T-cell (primary cell): ENCODE measurements at places on chromosomes 4 and X. TPM values are rescaled to one million over a fixed set of nuclear protein-coding genes. Genes with fewer than 3 reads are reported as not detected.

DNA sequence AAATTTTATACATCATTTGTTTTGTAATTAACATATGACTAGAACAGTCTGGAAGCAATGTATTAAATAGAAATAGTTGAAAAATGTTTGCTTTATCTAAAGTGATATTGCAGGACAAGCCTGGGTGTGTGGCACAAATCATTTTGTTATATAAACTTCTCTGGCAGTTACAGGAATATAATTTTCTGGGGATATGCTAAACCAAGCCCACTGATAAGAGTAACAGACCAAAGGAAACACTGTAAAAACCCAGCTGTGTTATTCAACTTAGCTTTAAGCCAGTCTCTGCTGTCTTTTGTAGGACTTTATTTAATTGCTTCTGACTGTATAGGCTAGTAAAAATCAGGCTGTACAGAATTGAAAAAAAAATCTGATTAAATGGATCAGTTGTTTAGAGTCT is 156.2 kb downstream of the NR3C2 start:
- no peaks in the 10 kb centered on the region for H3K27me3 ChIP-seq
- H3K36me3 ChIP-seq: no peaks in the 10 kb centered on the region

DNA sequence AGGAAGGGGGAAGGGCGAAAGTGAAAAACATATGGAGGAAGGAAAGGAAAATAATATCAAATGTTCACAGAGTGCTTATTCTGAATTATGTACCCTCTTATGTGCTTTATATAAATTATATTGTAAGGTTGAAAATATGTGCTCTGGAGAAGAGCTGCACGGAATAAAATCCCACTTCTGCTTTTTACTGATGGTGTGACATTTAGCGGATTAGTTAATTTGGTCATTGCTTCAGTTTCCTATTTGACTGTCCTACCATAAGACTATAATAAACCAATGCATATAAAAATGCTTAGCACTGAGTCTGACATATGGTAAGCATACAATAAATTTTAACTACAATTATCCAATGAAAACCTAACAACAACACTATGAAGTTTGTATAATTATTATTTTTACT is 86.2 kb downstream of the NPFFR2 start:
- no peak overlapping the region for H3K4me3 ChIP-seq
- no peak overlapping the region for H3K27ac ChIP-seq
- no peaks in the 10 kb centered on the region for H3K36me3 ChIP-seq
- no peaks in the 10 kb centered on the region for H3K4me1 ChIP-seq

DNA sequence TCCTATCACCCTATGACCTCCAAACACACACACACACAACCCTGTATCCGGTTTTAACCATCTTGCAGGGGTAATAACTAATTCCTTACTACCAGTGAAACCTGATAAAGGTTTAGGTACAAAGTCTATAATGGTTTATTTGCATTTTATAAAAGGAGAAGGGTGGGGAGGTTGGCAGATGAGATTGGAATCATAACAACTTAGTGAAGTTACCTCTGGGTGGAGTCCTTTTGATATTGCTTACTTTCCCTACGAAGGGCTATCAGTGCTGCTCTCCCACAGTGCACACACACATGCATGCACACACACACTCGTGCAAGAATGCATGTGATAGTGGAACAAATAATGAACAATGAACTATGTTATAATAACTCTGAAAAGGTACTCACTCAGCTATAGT is 56.1 kb downstream of the CCSER1 start:
- H3K4me1 ChIP-seq: no peaks in the 10 kb centered on the region
- no peak overlapping the region for H3K4me3 ChIP-seq

- peaks cover 13% of the 10 kb centered on the region for H3K27me3 ChIP-seq
- no peaks in the 10 kb centered on the region for H3K36me3 ChIP-seq
- H3K27ac ChIP-seq: no peak overlapping the region
Observed at GRCh38 chr4:107036584-107037198, 578 bp upstream of the DKK2 start.

DNA sequence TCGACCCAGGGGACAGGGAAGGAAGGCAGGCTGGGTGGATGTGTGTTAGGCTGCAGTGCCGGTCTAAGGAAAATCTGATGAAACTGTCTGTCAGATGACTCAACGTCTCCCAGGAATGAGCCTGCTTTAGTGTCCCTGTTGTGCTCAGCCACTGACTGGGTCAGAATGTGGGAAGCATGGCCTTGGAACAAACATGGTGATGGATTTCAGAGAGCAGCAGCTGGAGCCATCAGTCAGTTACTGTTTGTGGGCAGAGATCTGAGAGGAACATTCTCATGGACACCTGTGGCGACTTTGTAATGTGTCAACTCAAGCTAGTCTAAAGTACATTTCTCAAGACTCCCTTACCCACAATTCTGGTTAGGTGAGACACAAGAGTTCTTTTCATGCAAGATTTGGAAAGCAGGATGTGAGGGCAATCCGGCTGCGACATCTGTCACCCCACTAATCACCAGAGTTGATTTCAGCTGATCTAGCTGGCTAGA is 63.2 kb downstream of the ANAPC10 start:
- no peaks in the 10 kb centered on the region for H3K27me3 ChIP-seq
- H3K36me3 ChIP-seq: no peaks in the 10 kb centered on the region
- no peak overlapping the region for H3K27ac ChIP-seq
- H3K4me1 ChIP-seq: no peaks in the 10 kb centered on the region

DNA sequence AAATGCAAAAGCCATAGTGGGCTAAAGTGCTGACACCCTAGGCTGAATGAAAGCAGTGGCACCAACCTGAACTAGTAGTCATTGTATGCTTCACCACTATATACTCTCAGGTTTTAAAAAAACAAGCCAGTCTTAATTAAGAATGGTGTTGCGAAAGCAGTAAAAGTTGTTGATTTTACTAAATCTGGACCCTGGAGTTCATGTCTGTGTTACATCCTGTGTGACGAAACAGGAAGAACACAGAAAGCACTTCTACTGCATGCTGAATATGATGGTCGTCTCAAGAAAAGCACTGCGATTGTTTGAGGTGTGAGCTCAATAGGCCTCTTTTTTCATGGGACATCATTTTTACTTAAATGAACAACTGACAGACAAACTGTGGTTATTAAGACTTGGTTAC is 24.2 kb upstream of the GDPD2 start:
- no peaks in the 10 kb centered on the region for H3K27me3 ChIP-seq
- DNase-seq: peak; percentile 9
- no peak overlapping the region for H3K4me3 ChIP-seq
- H3K4me1 ChIP-seq: peaks cover 7% of the 10 kb centered on the region

DNA sequence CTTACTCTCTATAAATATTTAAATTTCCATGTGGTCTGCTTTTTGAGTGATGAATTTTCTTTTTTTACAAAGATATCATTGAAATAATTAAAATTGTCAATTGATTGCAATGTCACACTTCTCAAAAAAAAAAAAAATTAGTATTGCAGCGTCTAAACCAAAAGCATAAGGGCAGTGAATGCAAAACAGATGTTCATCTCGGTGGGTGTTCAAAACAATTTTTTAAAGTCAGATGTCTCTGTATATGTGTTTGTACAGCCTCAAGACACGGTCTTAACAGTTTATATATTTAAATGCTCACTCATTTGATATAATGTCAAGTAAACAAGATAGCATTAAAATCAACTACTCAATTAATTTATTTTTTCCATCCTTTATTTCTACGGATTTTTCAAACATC is 52.3 kb downstream of the PALLD start:
- H3K36me3 ChIP-seq: no peaks in the 10 kb centered on the region
- H3K27ac ChIP-seq: no peak overlapping the region
- H3K27me3 ChIP-seq: no peaks in the 10 kb centered on the region
- H3K4me1 ChIP-seq: no peaks in the 10 kb centered on the region
- DNase-seq: no peak

DNA sequence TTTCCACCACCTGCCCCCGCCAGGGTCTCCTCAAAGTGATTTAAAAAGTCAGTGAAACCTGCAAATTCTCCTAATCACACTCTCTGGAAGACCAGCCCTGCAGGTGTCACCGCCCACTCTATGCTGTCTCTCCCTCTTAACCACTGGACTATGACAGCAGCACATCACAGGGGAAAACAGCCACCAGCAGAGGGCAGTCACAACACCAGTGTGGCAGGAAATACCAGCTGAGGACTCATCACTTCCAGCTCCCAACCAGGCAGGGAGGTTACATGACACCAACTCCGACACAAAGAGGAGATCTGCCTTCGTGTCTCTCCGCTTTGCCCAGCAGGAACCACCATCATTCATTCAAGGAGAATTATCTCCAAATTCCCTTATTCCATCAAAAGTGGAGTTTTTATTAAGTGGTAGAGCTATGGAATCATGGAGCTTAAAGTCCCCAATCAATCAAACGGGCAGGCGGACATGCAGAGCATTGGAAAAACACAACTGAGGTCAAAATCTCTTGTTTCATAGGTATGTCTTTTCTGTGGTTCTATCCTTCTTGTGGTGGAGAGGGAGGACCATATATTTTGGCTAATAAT is 91.3 kb downstream of the NSUN7 start:
- H3K27me3 ChIP-seq: no peaks in the 10 kb centered on the region
- H3K36me3 ChIP-seq: no peaks in the 10 kb centered on the region
- DNase-seq: peak; percentile 45
- no peak overlapping the region for H3K4me3 ChIP-seq
- no peak overlapping the region for H3K27ac ChIP-seq
- no peaks in the 10 kb centered on the region for H3K4me1 ChIP-seq

DNA sequence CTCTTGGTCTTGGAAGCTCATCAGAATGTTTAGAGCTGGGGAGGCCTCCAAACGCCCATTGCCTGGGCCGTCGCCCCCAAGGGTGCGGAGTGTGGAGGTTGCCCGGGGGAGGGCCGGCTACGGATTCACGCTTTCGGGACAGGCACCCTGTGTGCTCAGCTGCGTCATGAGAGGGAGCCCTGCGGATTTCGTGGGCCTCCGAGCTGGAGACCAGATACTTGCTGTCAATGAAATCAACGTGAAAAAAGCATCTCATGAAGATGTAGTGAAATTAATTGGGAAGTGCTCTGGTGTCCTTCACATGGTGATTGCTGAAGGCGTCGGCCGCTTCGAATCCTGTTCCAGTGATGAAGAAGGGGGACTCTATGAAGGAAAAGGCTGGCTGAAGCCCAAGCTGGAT is 23.3 kb downstream of the RGS12 start:
- H3K27ac ChIP-seq: no peak overlapping the region
- no peaks in the 10 kb centered on the region for H3K27me3 ChIP-seq
- H3K4me3 ChIP-seq: no peak overlapping the region
- no peak for DNase-seq
- H3K36me3 ChIP-seq: peaks cover 6% of the 10 kb centered on the region

DNA sequence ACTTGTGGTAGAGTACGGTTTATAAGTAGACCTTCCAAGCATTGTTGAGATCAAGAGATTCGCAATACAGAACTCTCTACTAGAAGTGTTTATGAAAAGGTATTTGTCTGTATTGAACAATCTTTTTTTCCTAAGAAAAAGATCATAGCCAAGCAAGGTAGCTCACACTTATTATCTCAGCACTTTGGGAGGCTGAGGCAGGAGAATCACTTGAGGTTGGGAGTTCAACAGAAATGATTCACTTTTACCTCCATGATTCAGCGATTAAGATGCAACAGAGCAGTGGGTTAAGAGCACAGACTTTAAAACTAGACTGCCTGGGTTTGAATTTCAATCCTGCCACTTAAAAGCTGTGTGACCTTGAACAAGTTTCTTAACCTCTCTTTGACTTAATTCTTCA is 74.3 kb downstream of the TMEM156 start:
- H3K27ac ChIP-seq: no peak overlapping the region
- DNase-seq: no peak
- H3K27me3 ChIP-seq: no peaks in the 10 kb centered on the region

DNA sequence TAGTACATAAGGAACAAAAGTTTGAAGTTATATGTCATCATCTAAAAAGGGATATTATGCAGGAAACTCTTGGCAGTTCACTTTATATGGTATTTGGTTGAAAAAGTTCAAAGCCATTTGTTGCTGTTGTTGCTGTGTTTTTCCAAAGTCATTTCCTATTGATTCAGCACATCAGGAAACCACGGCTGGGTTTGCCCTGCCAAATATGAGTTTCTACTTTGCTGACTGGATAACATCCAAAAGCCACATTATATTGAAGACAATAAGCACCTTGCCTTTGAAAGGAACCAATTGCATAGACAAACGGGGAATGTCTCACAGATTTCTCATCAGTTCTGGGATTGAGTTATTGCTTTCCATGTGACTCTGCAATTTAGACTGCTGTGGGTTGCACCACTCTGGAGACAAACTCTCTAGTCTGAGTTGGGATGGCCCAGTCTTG is 206.1 kb downstream of the SLC39A8 start:
- H3K27ac ChIP-seq: no peak overlapping the region
- no peaks in the 10 kb centered on the region for H3K27me3 ChIP-seq

- H3K36me3 ChIP-seq: no peaks in the 10 kb centered on the region
- no peak for DNase-seq
- H3K4me1 ChIP-seq: no peaks in the 10 kb centered on the region
- H3K27me3 ChIP-seq: no peaks in the 10 kb centered on the region
- no peak overlapping the region for H3K4me3 ChIP-seq
Observed at GRCh38 chrX:7263330-7263729, 115.4 kb upstream of the PUDP start.

DNA sequence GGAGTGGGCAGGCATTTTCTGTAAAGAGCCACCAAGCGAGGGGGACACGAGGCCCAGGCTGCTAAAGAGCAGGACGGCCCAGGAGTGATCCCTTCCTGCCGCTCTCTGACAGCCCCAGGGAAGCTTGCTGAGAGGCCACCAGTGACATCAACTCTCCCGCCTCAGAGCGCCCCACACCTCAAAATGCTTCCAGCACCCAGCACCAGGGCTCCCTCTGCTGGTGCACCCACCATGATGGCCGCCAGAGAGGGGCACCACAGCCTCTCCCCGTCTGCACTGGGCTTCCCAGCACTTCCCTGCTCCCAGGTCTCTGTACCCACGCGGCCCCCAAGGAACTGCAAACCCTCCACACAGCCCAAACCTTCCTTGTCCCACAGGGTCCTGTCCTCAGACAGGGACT is 40.4 kb downstream of the GAK start:
- H3K4me1 ChIP-seq: no peaks in the 10 kb centered on the region
- H3K27me3 ChIP-seq: no peaks in the 10 kb centered on the region
- DNase-seq: no peak
- peaks cover 30% of the 10 kb centered on the region for H3K36me3 ChIP-seq
- no peak overlapping the region for H3K4me3 ChIP-seq

DNA sequence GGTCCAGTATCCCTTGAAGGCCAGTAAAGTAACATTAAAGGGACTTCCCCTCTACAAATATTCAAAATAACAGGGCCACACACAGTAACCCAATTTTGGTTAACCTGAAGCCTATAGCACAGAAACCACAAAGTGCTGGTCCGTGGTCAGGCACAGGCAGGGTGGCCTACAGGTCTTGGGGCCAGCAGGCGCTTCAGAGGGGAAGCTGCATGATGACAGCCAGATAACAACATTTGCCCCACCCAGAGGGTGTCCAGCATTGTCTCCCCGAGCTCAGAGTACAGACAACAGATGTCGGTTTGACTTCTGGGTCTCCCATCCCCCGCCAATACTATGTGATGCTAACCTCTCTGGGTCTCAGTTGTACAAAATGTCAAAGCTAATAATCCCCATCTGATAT is 51.1 kb downstream of the SH3KBP1 start:
- peak overlapping the region; percentile 45 for H3K27ac ChIP-seq
- DNase-seq: no peak
- H3K4me1 ChIP-seq: peaks cover 39% of the 10 kb centered on the region
- no peaks in the 10 kb centered on the region for H3K27me3 ChIP-seq
- no peaks in the 10 kb centered on the region for H3K36me3 ChIP-seq

GRCh38 chr4:24144381-24144780 is 254.5 kb upstream of the PPARGC1A start:
- no peaks in the 10 kb centered on the region for H3K36me3 ChIP-seq
- no peaks in the 10 kb centered on the region for H3K4me1 ChIP-seq
- DNase-seq: no peak
- H3K4me3 ChIP-seq: no peak overlapping the region
- no peak overlapping the region for H3K27ac ChIP-seq

AADAT gene
- total RNA-seq: not detected

SH2D1A gene
- total RNA-seq: 36.9 TPM

KIAA1210 gene
- not detected for total RNA-seq

LRAT gene
- total RNA-seq: not detected

NDNF gene
- total RNA-seq: not detected

CCNQ gene
- total RNA-seq: 25.5 TPM

ETDA gene
- total RNA-seq: not detected
